Fibroblast of lung (primary cell): ENCODE measurements at places on chromosomes 6 and 20. TPM values are rescaled to one million over a fixed set of nuclear protein-coding genes. Genes with fewer than 3 reads are reported as not detected.

- no peak for DNase-seq
Observed at GRCh38 chr6:161378115-161378514, 104.3 kb upstream of the AGPAT4 start.

DNA sequence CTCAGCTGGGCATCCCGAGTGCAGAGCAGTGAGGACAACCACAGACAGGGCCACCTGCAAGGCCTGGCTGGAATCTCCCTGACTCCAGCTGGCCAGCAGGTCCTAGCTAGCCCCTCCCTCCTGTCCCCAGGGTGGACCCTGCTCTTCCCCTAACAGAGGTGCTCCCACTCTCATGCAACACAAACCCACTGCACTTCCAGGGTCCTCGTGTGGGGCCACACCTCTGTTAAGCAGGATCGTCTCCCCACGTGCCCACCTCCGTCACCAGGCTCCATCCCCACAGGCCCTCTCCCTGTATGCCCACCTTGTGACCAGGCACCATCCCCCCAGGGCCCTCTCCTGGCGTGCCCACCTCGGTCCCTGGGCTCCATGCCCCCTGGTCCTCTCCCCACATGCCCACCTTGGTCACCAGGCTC is 17.3 kb downstream of the TAF4 start:
- no peak for DNase-seq

DNA sequence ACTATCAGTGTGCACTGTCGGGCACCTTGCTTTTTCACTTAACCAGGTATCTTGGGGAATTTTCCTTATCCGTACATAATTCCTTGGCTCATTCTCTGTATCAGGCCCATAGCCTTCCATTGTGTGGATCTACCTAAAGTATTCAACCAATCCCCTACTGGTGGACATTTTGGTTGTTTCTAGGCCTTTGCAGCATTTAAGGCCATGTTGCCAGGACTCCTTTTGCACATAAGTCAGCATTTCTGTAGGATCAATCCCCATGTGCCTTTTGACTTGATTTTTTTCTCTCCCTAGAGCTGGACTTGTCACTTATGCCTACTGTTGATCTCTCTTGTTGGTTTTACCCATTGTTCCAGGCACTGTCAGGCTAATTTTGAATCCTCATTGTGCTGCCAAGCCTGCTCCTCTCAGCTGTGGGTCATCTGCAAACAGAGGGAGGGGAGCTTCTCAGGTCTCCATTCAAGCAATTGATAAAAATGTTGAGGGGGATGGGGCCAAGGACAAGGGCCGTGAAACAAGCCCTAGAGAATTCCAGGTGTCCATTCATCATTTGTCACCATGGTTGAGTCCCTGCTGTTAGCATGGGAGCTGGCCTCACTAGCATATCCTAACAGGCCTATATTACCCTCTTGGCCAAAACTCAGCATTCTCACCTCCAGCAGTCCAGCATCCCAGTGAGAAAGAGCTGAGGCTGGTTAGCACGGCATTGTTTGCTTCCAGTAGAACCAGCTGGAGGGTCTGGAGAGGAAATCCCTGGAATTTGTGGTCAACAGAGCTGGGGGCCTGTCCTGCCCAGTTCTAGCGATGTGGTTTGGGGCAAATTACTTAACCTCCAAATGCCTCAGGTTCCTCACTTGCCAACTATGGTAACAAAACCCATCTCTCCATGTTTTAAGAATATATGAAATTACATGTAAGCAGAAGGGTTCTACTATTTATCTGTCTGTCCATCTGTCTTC is 178.4 kb downstream of the MRPL14 start:
- peak; percentile 32 for DNase-seq

- DNase-seq: no peak
Observed at GRCh38 chr6:88422831-88423230, 256.7 kb upstream of the CNR1 start.

DNA sequence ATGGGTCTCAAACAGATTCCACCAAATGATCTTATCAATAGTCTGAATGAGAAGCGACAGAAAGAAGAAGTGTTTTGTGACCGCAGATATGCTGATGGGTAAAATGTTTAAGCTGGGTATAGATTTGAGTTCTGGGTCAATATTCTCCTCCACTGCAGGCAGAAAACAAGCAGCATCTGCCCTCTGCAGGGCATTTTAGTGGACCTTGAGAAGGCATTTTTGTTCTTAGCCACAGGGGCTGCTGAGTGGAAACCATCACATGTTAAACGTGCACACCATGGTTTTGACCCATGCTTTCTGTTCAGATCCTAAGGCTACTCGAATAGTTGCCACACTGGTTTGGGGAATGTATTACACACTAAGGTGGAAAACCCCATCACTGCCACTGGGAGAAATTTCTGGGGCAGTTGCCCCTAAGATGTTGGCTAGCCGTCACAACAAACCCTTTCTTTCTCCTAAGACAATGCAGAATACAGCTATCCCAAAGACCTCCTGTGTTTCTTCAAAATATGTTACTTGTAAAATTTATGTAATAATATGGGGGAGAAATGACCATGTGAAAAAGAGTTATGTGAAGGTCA is 5.5 kb downstream of the POU3F2 start:
- DNase-seq: peak; percentile 83

GRCh38 chr20:11012975-11013374 is 339.2 kb upstream of the JAG1 start:
- peak; percentile 85 for DNase-seq

GRCh38 chr6:111802015-111802414 is 71.2 kb downstream of the FYN start:
- DNase-seq: no peak

DNA sequence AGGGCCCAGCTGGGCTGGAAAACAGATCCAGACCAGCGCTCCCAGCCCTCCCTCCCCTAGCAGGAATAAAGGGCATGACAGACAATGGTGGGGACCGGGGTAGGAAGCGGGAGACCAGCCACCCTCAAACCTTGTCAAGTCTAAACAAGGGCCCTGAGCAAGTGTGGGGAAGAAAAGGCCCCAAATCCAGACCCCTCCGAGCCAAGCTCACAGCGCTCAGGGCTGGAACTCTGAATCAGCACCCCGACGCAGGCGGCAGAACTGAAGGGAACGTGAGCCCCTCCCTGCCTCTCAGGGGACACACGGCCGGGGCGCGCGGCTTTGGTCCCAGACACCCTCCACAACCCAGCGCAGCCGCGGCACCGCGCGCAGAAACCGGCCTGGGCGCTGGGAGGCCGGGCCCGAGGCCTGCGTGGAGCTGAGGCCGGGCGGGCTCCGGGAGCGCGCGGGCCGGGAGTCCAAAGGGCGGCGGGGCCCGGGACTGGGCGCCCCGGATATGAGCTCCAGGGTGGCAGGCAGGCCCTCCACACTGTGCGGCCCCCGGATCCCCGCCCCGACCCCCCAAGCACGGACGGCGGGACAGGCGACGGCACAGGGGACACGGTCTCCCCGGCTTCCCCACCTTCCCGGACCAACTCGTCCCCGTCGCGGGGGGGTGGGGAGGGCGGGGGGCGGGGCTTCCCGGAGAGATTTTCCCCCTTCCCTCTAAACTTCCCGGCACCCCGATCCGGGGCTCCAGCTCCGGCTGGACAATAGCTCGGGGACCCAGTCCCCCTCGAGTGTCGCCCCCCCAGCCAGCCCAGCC is 641 bp downstream of the TEAD3 start:
- no peak for DNase-seq

DNA sequence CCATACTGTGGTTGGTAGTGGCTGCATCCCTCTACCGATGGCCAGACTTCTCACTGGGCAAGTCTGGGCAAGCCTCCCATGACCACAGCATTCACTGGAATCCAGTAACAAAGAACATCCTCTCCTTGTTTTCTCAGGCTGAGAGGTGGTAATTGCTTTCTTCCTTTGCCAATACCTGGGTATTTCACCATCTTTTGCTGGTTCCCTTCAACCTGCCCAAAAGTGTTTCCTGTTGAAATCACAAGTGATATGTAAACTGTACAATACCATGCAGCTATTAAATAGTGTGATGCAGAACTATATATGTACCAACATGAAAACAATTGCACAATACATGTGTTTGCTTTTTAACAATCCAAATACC is at the start of gene PTCHD4:
Gene PTCHD4 (minus strand): TSS at position 55 of the 364 bp plus-strand sequence. CDS start 42,240 bp downstream, outside the sequence.
- DNase-seq: peak; percentile 48

GRCh38 chr6:20577173-20577688 is 43.0 kb downstream of the CDKAL1 start:
- no peak for DNase-seq

GRCh38 chr6:155638200-155638599 is 182.6 kb upstream of the NOX3 start:
- DNase-seq: no peak

DNA sequence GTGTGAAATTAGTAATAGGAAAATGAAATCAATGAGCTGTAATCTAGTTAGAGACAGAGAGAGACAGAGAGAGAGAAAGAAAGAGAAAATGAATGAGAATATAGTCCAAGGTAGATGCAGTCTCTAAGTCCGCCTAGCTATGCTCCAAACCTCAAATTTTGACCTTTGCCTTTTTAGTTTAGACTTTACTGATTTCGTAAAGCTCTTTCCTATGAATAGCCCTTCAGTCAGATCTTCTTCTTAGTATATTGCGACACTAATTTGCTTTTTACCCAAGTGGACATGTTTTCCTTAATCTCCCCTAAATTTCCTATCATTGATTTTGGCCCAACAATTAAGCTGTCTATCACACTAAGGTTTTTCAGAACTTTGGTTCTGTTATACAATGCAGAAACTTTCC is 49.5 kb downstream of the TFAP2D start:
- no peak for DNase-seq

DNA sequence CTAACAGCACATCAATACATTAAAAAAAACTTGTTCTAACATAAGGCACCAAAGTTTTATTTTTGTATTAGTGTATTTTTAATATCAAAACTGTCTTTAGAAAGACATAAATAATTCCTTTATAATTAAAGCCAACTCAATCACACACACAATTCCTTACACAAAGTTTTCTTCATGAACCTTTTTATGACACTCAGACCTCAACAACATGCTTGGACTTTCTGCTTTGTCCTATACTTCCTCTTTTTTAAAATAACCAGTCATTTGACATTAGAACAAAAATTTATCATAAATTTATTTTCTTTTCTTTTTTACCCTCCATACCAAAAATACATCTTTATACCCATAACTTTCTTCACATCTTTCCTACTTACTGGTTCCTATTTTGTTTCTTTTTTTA is 292.0 kb upstream of the ARID1B start:
- DNase-seq: no peak

DNA sequence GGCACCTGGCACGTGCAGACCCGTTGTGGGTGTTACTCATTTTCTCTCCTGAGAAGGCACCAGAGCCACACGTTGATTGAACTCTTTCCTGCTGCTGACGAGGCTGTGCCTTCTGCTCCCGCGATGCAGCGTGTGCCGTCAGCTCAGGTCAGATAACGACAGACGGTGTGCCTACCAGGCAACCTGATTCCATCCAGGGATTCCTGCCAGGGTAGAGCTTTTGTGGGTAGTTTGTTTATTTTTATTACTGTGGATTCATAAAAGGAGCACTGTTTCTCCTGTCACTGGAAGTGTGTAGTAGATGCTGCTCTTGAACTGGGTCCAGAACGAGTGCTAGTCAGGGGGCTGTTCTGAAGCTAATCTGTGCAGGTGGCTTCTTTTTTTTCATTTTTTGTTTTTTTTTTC is 20.7 kb downstream of the PRPF6 start:
- peak; percentile 54 for DNase-seq

- no peak for DNase-seq
Observed at GRCh38 chr6:166554316-166554715, 32.2 kb downstream of the RAMACL start.

DNA sequence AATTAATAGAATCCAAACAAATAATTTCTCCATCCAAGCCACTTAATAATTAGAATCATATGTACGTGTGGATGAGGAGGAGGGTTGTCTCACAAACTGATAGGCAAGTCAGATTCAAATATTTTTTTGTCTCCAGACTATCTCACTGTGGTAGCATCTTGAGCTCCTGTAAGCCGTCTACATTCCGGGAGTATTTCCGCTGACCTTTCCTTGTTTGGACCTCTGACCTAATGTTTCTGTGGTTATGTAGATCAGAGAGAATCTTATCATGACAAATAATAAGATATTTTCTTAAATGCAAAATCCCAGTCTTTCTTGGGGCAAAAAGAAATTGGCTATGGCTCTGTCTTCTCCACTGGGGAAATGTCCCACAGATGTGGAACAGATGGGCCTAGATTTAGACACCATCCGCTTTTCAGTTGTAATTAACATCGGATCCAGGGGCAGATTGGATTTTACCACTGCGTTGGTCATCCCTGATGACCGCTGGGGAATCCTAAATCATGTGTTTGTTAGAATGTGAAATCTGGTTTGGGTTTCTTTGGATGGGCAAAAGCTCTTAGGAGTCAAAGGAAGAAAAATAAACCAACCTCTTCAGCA is 197.1 kb upstream of the RIN2 start:
- DNase-seq: no peak

DNA sequence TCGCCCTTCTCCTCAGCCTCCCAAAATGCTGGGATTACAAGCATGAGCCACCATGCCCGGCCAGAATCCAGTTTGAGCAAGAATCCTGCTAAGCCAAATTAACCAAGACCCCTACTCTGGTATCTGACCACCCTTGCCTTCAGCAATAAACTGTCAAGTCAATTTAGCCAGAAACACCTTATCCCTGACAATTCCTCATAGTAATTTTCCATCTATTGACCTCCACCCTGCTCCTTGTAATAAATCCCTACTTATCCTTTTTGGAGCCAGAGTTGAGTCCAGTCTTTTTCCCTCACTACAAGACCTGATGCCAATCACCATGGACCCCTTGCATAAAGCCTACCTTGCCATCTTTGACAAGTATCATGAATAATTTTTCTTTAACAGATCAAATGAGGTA is 114.1 kb upstream of the GPR6 start:
- no peak for DNase-seq

GRCh38 chr6:31728767-31729514 is at the start of gene DDAH2:
Gene DDAH2, minus strand, starts transcription at chr6:31729299. Its CDS starts 138 bp downstream, at chr6:31729161.
- no peak for DNase-seq

GRCh38 chr6:43668151-43669028 is 19.2 kb downstream of the MRPS18A start:
- peak; percentile 54 for DNase-seq

DNA sequence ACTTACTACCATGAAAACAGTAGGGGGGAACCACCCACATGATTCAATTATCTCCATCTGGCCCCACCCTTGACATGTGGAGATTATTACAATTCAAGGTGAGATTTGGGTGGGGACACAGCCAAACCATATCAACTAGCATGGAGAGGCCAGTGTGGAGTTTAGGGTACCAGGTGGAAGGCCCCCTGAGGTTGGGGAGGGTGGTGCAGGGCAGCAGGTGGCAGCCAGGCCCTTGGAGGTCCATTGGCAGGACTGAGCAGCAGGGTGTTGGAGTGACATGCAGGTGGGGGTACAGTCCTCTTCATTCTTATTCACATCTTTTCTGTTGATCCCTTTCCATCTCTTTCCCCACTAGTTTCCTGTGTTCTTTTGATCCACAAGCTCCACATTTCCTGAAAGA is 42.9 kb downstream of the PHACTR3 start:
- DNase-seq: no peak

DNA sequence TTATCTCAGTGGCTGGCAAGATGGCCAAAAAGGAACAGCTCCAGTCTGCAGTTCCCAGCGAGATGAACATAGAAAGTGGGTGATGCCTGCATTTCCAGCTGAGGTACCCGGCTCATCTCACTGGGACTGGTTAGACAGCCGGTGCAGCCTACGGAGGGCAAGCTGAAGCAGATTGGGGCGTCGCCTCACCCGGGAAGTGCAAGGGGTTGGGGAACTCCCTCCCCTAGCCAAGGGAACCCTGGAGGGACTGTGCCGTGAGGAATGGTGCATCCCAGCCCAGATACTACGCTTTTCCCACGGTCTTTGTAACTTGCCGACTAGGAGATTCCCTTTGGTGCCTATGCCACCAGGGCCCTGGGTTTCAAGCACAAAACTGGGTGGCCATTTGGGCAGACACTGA is 324.7 kb downstream of the GJA1 start:
- DNase-seq: no peak

The PDSS2 gene
- 11.3 and 12.1 TPM in 2 replicates for total RNA-seq

The RSPO3 gene
- 12.4 and 15.4 TPM in 2 replicates for total RNA-seq

The HDGFL1 gene
- total RNA-seq: not detected in 2 replicates

The NFS1 gene
- 31.7 and 36.5 TPM in 2 replicates for total RNA-seq
